ENCODE measurements at places on chromosomes 16 and 17.

GRCh38 chr16:4303973-4304372 is 11.9 kb upstream of the GLIS2 start:
- peak; percentile 49 for DNase-seq

DNA sequence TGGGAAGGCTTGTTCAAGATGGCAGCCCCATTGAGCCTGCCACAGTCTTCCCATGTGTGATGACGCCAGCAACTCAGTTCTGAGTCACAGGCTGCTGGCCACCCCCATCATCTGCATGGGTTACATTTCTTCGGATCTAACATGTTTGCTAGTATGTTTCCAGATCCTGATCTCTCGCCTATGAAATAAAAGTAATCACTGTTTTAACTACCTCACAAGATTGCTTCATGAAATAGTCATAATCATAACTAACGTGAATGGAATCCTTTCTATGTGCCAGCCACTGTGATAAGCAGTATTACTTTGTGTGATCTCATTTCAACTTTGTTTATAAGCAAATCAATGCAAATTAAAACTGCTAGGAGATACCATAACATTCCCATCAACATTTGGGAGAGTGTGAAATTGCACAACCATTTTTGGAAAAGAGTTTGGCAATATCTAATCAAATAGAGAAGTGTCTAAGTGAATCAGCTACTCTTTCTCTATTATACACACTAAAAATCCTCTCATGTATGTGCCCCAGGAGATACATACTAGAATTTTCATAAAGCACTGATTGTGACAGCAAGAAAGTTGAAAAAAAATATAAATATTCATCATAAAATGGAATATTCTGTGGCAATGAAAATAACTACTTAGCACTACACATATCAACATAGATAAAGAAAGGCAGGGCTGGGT is 300.2 kb upstream of the IRX5 start:
- DNase-seq: no peak

DNA sequence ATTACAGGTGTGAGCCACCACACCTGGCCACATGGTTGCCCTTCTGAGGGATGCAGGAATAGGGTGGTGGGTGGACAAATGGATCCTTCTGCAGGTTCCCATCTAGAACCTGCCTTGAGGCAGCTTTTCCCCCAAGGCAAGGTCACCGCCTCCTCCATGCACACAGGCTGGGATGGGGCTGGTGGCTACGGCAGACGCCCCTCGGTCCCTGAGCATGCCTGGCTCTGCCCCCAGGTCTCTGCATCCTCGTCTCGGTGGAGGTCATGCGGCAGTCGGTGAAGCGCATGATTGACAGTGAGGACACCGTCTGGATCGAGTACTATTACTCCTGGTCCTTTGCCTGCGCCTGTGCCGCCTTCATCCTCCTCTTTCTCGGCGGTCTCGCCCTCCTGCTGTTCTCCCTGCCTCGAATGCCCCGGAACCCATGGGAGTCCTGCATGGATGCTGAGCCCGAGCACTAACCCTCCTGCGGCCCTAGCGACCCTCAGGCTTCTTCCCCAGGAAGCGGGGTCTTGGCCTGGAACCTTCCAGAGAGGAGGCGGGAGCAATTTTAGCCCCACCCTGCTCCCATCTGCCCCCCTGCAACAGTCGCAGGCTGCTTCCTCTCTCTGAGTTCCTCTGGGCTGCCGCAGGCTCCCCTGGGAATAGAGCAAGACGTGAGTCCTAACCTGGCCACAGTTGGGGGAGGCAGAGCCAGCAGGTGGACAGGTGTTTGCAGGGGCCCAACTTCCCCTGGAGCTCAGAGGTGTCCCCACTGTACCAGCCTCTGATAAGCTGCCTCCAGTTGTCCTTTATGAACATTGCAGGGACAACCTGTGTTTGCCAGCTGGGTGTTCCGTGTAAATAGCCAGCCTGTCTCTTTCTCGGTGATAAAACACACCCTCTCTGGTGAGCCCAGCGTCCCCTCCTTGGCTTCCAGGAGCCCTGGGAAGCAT is 11.7 kb downstream of the CACNG1 start:
- no peak for DNase-seq

- peak; percentile 53 for DNase-seq
These were observed 171.8 kb upstream of the GSE1 start for GRCh38 chr16:85441189-85441889.

GRCh38 chr16:21277045-21277926 is 804 bp downstream of the CRYM start:
- DNase-seq: no peak

GRCh38 chr16:12753203-12754023 is 50.3 kb downstream of the CPPED1 start:
- DNase-seq: no peak

GRCh38 chr17:70369391-70369790 is 200.1 kb downstream of the KCNJ2 start:
- no peak for DNase-seq

GRCh38 chr16:10599626-10600025 is 19.2 kb upstream of the EMP2 start:
- no peak for DNase-seq

DNA sequence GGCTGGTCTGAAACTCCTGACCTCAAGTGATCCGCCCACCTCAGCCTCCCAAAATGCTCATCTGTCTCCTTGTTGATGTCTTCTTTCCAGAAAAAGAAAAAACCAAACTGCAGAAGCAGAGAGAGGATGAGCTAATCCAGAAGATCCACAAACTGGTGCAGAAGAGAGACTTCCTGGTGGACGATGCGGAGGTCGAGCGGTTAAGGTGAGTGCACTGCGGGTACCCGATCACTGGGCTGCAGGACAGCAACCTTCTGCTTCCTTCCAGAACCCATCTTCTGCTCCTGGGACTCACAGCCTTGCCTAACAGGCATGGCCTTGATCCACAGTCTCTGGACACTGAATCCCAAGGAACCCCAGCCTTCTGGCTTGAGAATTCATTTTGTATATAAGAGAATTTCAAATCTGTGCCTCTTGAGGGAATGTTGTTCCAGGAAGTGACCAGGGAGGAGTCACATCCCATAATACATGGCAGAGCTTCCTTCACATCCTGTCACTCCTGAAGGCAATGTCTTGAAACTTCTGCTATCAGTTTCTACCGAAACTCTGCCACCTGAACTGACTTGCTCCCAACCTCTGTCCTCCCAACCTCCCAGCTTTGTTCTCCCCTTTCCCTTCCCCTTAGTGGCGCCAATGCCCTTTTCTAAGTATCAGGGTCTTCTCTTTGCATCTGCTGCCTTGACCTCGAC is 61.7 kb downstream of the MARF1 start:
- no peak for DNase-seq

DNA sequence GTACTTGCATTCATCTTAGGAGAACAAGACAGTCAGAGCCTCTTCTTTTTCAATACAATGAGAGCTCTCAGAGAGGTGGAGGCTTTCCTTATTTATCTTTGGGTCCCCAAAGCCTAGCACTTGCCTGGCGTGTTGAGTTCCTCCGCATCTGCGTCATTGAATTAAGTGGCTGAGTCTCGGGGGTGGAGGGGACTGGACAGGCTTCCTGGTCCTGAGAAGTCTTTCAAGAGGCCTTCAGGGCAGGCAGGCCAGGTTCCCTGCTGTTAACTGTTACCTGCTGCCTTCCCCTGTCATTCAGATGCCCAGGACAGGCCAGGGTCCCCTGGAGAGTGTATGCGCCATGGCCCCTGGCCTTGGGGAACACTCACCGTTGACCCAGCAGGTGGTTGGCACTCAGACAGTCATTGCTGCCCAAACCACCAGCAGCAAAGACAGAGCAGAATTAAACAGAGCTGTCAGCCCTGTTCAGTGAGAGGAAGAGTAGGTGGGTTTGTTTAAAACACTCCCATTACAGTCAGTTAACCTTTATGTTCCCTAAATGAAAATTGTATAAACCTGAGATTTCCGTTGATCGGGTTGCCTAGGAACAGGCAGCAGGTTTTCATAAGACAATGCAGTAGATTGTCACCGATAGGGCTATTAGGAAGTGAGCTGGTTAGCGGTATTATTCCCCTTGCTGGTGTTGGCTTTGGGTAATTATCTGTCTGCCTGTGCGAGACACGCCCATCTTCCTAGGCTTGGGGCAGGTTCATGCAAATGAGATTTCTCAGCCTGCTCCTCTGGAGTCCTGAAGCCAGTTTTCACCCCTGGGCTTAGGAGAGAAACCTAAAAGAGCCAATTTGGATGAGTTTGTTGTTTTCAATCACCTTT is 132.7 kb downstream of the CCDC182 start:
- peak; percentile 64 for DNase-seq

DNA sequence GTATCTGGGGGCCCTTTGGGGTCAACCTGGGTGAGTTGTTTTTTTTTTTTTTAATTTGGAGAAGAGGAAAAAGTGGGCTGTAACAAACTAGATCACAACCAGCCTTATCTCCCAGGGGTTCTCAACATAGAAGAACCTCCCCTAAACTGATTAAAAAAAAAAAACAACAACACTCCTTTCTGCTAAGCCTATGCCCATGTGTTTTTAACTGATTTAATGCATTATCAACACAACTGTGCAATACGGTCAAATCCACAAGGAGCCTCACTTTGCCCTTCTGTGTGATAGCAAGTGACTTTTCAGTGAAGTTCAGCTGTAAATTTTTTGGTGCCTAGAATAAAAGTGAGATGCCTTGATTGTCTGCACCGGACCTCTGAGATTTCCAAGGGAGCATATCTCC is 646 bp downstream of the MYH11 start:
- DNase-seq: no peak

GRCh38 chr17:3712811-3713463 is 10.8 kb upstream of the HASPIN start:
- DNase-seq: no peak

GRCh38 chr17:72976971-72977770 is 115.3 kb downstream of the SLC39A11 start:
- DNase-seq: no peak

DNA sequence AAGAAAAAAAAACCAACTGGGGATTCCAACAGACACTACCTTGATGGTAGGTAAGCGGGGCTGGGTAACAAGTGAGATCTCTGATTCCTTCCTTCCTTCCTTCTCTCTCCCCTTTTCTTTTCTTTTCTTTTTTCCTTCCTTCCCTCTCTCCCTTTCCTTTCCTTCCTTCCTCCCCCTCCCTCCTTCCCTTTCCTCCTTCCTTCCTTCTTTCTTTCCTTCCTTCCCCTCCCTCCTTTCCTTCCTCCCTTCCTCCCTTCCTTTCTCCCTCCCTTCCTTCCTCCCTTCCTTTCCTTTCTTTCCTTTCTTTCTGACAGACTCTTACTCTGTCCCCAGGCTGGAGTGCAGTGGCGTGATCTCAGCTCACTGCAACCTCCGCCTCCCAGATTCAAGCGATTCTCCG is 20.0 kb downstream of the OR2C1 start:
- DNase-seq: no peak

DNA sequence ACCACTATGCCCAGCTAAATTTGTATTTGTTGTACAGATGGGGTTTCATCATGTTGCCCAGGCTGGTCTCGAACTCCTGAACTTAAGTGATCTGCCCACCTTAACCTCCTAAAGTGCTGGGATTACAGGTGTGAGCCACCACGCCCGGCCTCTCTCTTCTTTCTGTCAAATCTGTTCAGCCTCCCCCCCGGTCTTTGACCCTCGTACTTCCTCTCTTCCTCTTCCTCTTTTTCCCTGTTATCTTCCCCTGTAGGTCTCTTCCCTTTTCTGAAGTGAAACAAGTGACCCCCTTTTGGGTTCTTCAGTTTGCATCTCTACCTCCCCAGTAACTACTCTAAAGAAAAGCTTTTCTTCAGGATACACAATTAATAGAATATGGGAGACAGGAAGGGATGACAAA is 31.7 kb upstream of the DHX40 start:
- no peak for DNase-seq

- DNase-seq: no peak
These were observed 901.6 kb upstream of the GOT2 start for GRCh38 chr16:59635674-59636073.

- no peak for DNase-seq
These were observed 11.9 kb upstream of the CHMP6 start for GRCh38 chr17:80979547-80980378.

- DNase-seq: peak; percentile 38
These were observed 5.6 kb downstream of the ACD start for GRCh38 chr16:67654403-67654911.

GRCh38 chr16:22721511-22722100 is 92.4 kb upstream of the HS3ST2 start:
- DNase-seq: no peak

DNA sequence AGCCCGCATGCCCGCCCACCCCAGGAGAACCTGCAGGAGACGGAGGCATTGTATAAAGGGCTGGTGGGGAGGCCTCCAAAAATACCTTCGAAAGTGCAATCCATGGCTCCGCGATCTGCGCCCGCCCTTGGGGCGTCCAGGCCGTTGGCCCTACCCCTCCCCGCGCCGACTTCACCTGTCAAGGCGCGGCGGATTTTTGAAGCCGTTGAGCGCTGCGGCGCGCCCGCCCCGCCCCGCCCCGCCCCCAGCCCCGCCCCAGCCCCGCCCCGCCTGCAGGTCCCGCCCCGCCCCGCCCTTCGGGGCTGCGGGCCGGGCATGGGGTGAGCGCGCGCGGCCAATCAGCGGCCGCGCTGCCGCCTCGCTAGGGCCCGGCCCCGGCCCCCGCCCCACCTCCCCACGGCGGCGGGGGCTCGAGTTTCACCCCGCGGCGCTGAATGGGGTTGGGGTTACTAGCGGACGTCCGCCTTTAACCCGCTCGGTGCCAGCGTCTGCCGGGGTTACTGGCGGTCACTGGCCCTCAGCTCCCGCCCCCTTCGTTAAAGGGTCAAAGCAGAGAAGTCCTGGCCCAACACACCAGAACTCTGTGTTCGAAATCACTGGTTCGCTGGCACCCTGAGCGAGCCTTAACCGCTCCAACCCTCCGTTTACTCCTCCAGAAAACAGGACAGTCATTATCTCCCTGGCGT is 13.2 kb downstream of the SREBF1 start:
- peak; percentile 98 for DNase-seq

DNA sequence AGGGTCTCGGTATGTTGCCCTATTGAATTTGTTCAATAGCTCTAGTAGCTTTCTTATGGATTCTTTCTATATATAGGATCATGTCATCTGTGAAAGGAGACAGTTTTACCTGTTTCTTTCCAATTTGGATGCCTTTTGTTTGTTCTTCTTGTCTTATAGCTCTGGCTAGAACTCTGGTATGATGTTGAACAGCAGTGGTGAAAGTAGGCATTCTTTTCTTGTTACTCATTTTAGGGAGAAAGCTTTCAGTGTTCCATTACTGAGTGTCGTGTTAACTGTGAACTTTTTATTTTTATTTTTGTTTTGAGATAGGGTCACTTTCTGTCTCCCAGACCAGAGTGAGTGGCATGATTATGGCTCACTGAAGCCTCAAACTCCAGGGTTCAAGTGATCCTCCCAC is 21.2 kb downstream of the EFCAB5 start:
- no peak for DNase-seq

DNA sequence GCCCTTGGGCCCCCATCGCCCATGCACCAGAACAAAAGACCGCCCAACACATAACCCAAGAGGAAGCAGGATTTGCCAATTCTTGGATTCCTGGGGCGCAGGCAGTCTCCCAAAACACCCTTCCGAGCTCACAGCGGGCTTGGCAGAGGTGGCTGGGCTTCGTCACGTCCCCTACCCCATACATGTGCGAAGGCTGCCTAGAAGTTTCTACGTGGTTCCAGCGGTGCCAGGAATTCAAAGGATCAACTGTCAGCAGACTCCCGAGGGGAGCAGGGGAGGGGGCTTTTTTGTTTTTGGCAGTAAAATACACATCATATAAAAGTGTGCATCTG is 80.8 kb upstream of the PLCG2 start:
- no peak for DNase-seq
